ENCODE measurements at places on chromosomes 7 and 10.

DNA sequence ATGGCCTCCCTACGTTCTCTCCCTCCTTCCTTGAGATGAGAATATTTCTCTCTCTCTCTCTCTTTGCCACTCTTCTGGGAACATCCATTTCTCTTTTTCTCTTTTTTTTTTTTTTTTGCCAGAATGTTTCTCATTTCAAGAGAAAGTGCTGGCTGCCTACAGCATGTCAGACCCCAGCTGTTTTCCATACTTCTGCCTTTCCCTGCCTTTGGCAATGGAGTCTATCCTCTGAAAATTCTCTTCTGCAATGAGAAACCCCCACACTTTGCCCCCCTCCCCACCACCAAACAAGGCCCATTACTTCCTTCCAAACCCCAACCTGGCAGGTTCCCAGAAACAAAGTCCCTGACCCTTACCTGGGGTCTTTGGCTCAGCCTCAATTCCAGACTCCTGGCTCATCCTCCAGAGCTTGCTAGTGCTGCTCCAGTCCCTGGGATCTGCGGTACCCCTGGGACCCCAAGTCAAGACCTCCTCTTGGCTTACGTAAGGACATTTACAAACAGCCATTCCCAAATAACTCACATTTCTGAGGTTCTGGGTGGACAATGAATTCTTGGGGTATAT lies 17.4 kb upstream of the CCL26 start:
- no peak for DNase-seq

- no peak for DNase-seq
Measured at GRCh38 chr10:76572021-76572420, 1065.6 kb downstream of the KCNMA1 start.

GRCh38 chr7:94012746-94013145 lies 8.6 kb upstream of the BET1 start:
- no peak for DNase-seq

DNA sequence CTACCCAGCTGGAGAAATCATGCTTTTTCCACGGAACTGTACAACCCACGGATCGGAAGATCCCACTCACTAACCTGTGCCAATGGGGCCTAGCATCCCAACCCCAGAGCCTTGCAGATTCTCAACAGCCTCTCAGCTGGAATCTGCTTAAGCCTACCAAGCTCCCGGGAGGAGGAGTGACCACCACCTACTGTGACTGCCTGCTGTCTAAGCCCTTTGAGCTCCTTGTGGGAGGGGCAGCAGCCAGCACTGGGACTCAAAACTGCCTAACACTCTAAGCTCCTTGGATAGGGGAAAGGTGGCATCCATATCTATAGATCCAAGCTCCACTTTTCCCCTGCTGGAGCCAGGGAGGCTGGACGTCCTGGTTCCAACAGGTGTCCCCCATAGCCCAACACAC lies 254.4 kb upstream of the CNTNAP2 start:
- no peak for DNase-seq

- no peak for DNase-seq
Measured at GRCh38 chr10:117669122-117669521, 126.6 kb downstream of the EMX2 start.

All from occipital lobe (tissue), 3 donors.